ENCODE measurements at places on chromosomes 16 and 17. TPM values are rescaled to one million over a fixed set of nuclear protein-coding genes. Genes with fewer than 3 reads are reported as not detected.

The NKD1 gene
- total RNA-seq: 0.30 TPM

The TMEM106A gene
- total RNA-seq: 1.0 TPM

The TMEM132E gene
- total RNA-seq: 0.02 TPM

The TLCD2 gene
- total RNA-seq: 1.5 TPM

The CRISPLD2 gene
- total RNA-seq: 3.6 TPM

The KCNAB3 gene
- 2.4 TPM for total RNA-seq

The HBZ gene
- 0.12 TPM for total RNA-seq

The HOXB1 gene
- not detected for total RNA-seq

The CEMP1 gene
- not detected for total RNA-seq

The ITGAL gene
- total RNA-seq: 0.12 TPM

The ARHGAP23 gene
- 50.0 TPM for total RNA-seq

The SYNRG gene
- 15.7 TPM for total RNA-seq

The CORO6 gene
- 5.2 TPM for total RNA-seq

The CCL16 gene
- total RNA-seq: not detected

The PRSS36 gene
- 0.91 TPM for total RNA-seq

The EPN3 gene
- 0.17 TPM for total RNA-seq

The AP2B1 gene
- total RNA-seq: 161 TPM

The CTRL gene
- 1.5 TPM for total RNA-seq

The TBC1D3E gene
- total RNA-seq: not detected
